ENCODE measurements at places on chromosomes 11 and 22. TPM values are rescaled to one million over a fixed set of nuclear protein-coding genes. Genes with fewer than 3 reads are reported as not detected.

SCN3B gene
- total RNA-seq = not detected

SART1 gene
- 59.6 TPM for total RNA-seq

- no peak for DNase-seq
These were observed 34.6 kb downstream of the CECR2 start for GRCh38 chr22:17403906-17404305.

DNA sequence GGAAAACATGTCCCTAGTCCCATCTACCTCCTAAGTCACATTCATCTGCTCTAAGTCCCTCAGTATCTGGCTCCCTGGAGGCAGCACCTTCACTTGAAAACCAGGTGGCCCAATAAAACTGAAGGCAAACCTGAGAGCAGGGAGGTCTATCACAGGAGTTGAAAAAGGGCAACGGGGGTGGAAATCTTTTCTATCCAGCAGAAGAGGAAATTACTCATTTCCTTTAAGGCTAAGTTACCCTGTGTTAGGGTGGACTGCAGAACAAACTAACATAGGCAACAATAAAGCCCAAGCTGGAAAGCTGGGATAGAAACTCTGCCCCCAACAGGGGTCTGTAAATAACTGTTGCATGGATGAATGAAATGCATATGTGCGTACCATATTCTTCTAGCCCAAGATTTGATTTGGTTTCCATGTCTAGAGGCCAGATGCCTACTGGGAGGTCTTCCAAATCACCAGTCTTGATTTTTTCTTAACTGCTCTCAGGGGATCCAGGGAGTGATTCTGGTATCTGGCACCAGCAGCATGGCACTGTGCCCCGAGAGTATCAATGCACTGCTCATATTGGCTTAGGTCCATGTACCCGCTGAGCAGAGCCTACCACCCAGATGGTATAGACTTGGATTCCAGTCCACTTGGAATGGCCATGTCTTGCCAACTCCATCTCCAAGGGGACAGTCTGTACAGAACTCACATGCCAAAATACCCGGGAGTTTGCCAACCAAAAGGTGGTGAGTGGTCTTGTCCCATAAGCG, 350.0 kb upstream of the NCAM1 start:
- DNase-seq = no peak

All from activated naive CD8-positive, alpha-beta T cell treated with anti-CD3 and anti-CD28 coated beads for 36 hours (primary cell).